ENCODE measurements at places on chromosomes 6 and 20. TPM values are rescaled to one million over a fixed set of nuclear protein-coding genes. Genes with fewer than 3 reads are reported as not detected.

DNA sequence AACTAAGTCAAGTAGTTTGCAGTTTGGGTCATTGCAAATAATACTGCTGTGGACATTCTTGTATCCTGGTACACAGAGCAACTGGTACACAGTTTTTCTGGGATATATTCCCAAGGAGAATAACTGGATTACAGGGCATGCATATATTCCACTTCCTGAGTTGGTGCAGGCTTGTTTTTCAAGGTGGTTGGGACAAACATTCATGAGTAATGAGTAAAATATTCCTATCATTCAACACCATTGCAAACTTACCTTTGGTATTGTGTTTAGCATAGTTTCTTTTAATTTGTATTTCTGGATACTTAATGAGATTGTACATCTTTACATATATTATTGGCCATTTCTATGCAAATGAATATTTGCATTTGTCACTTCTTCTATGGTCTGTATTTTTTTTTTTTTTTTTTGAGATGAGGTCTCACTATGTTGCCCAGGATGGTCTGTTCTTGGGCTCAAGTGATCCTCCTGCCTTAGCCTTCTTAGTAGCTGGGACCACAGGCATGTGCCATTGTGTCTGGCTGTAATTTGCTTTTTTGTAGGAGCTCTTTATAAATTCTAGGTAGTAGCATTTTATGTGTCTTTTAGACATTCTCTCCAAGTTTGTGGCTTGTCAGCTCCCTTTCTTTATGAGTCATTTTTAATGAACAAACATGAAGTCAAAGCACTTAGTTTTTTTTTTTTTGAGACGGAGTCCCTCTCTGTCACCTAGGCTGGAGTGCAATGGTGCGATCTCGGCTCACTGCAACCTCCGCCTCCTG lies 158.7 kb downstream of the SOX4 start:
- H3K4me3 ChIP-seq, result no peak overlapping the region
- H3K4me1 ChIP-seq, result no peaks in the 10 kb centered on the region
- no peaks in the 10 kb centered on the region for H3K36me3 ChIP-seq
- no peak overlapping the region for H3K27ac ChIP-seq

GRCh38 chr6:52992980-52993920 lies 1.8 kb downstream of the GSTA4 start:
- peak overlapping the region; percentile 60 for H3K4me3 ChIP-seq
- H3K27ac ChIP-seq, result peak overlapping the region; percentile 90
- no peaks in the 10 kb centered on the region for H3K4me1 ChIP-seq
- H3K27me3 ChIP-seq, result no peaks in the 10 kb centered on the region

DNA sequence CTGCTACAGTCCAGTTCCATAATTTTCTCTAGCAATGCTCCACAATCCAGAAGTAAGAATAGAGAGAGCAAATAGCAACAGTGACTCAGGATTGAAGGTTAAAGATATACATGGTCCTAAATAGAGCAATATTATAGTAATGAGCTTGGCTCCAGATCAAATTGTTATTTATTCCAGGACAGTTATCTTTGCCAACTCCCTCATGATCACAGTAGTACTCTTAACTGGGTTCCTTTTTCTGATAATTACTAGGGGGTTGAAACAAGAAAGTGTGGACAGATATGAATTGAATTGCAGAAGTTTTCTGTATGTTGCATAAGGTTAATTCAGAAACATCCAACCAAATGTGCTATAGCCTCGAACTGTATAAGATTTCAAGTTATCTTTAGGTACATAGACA lies 11.9 kb downstream of the FAM184A start:
- no peaks in the 10 kb centered on the region for H3K4me1 ChIP-seq
- no peaks in the 10 kb centered on the region for H3K27me3 ChIP-seq
- no peak overlapping the region for H3K27ac ChIP-seq
- DNase-seq, result no peak

- H3K36me3 ChIP-seq, result no peaks in the 10 kb centered on the region
- no peak overlapping the region for H3K4me3 ChIP-seq
- no peak for DNase-seq
These were observed 13.7 kb upstream of the RTF2 start for GRCh38 chr20:56454754-56455153.

DNMT3B gene
- 1.4 TPM for total RNA-seq

SLC35A1 gene
- total RNA-seq, result 24.1 TPM

DNA sequence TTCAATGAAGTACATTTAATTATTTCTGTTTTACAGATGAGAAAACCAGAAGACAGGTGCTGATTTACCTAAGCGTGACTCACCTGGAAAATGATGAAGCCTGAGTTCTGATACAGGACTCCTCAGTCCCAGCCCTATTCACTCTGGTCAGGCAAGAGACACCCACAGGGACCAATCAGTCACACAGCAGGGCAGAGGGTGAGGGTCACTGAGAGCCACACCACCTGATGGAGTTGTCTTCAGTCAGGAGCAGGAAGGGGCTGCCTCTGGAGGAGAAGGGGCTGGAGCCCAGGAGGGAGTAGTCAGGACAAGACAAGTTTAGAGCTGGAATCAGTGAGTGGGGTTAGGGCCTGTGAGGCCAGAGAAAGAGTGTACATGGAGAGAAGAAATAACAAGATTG lies 251.2 kb upstream of the MOCS1 start:
- DNase-seq, result no peak
- no peaks in the 10 kb centered on the region for H3K27me3 ChIP-seq
- H3K36me3 ChIP-seq, result no peaks in the 10 kb centered on the region
- H3K27ac ChIP-seq, result no peak overlapping the region
- peaks cover 5% of the 10 kb centered on the region for H3K4me1 ChIP-seq
- H3K4me3 ChIP-seq, result no peak overlapping the region

SLC17A9 gene
- total RNA-seq, result 5.1 TPM

CHRNA4 gene
- not detected for total RNA-seq

DNAAF9 gene
- total RNA-seq, result 35.0 TPM

- H3K4me1 ChIP-seq, result no peaks in the 10 kb centered on the region
- H3K36me3 ChIP-seq, result peaks cover 41% of the 10 kb centered on the region
- no peak overlapping the region for H3K4me3 ChIP-seq
- DNase-seq, result no peak
- no peaks in the 10 kb centered on the region for H3K27me3 ChIP-seq
These were observed 21.6 kb upstream of the TMEM217 start for GRCh38 chr6:37279366-37280134.

IP6K3 gene
- total RNA-seq, result 3.0 TPM

KCNS1 gene
- 0.21 TPM for total RNA-seq

- H3K4me1 ChIP-seq, result no peaks in the 10 kb centered on the region
- no peaks in the 10 kb centered on the region for H3K27me3 ChIP-seq
- DNase-seq, result no peak
- H3K36me3 ChIP-seq, result no peaks in the 10 kb centered on the region
These were observed 124.6 kb downstream of the EDN3 start for GRCh38 chr20:59424976-59425375.

ANKRD6 gene
- 12.2 TPM for total RNA-seq

PPP1R14C gene
- not detected for total RNA-seq

DNA sequence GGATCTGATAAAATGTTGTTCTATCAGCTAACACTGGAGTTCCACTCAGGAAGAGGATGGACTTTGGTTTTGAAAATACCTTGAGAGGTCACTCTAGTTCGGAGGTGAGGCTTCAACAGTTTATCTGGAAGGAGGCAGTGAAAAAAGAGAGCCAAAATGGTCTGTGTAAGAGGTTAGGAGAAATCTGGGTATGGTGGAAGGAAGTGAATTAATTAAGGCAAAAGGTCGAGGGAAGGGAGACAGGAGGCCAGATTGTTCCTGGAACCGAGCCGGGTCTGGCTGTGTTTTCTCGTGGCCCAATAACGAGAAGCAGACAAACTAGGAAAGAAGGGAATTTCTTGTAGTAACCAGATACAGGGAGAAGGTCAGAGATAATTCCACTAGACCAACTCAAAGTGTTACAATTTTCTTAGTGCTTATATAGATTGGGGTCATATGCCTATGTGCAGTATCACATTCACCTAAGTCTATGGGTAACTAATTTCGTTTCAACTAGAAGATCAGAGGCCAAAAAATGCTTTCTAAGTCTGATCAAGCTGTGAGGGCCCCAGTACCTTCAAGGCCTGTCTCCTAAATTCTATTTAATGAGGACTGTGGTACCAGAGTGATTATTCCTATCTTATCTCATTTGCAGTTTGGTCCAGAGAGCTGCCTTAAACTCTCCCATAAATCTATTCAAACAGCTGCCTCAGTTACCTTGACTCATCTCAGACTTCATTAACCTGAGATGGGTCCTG lies 96.0 kb upstream of the SNX9 start:
- H3K27ac ChIP-seq, result no peak overlapping the region
- peak; percentile 57 for DNase-seq
- no peak overlapping the region for H3K4me3 ChIP-seq
- no peaks in the 10 kb centered on the region for H3K27me3 ChIP-seq
- peaks cover 25% of the 10 kb centered on the region for H3K4me1 ChIP-seq
- no peaks in the 10 kb centered on the region for H3K36me3 ChIP-seq

GRCh38 chr6:160883560-160883959 lies 108.0 kb upstream of the MAP3K4 start:
- no peak overlapping the region for H3K27ac ChIP-seq
- H3K27me3 ChIP-seq, result no peaks in the 10 kb centered on the region
- no peak overlapping the region for H3K4me3 ChIP-seq
- H3K36me3 ChIP-seq, result no peaks in the 10 kb centered on the region
- no peaks in the 10 kb centered on the region for H3K4me1 ChIP-seq

- H3K27me3 ChIP-seq, result no peaks in the 10 kb centered on the region
- H3K4me1 ChIP-seq, result no peaks in the 10 kb centered on the region
- no peaks in the 10 kb centered on the region for H3K36me3 ChIP-seq
- DNase-seq, result no peak
- H3K27ac ChIP-seq, result no peak overlapping the region
These were observed 79.4 kb downstream of the DLL1 start for GRCh38 chr6:170211404-170212025.

GRCh38 chr20:23180451-23180921 lies 94.4 kb upstream of the CD93 start:
- DNase-seq, result peak; percentile 79
- H3K4me1 ChIP-seq, result no peaks in the 10 kb centered on the region
- H3K36me3 ChIP-seq, result no peaks in the 10 kb centered on the region
- no peaks in the 10 kb centered on the region for H3K27me3 ChIP-seq
- H3K4me3 ChIP-seq, result no peak overlapping the region
- peak overlapping the region; percentile 67 for H3K27ac ChIP-seq

GLP1R gene
- 0.20 TPM for total RNA-seq

- no peak for DNase-seq
- H3K4me1 ChIP-seq, result no peaks in the 10 kb centered on the region
- no peaks in the 10 kb centered on the region for H3K27me3 ChIP-seq
- no peak overlapping the region for H3K27ac ChIP-seq
These were observed 138.2 kb upstream of the DTNBP1 start for GRCh38 chr6:15800841-15801617.

SIRPB2 gene
- 28.5 TPM for total RNA-seq

ZNF292 gene
- 44.4 TPM for total RNA-seq

DNA sequence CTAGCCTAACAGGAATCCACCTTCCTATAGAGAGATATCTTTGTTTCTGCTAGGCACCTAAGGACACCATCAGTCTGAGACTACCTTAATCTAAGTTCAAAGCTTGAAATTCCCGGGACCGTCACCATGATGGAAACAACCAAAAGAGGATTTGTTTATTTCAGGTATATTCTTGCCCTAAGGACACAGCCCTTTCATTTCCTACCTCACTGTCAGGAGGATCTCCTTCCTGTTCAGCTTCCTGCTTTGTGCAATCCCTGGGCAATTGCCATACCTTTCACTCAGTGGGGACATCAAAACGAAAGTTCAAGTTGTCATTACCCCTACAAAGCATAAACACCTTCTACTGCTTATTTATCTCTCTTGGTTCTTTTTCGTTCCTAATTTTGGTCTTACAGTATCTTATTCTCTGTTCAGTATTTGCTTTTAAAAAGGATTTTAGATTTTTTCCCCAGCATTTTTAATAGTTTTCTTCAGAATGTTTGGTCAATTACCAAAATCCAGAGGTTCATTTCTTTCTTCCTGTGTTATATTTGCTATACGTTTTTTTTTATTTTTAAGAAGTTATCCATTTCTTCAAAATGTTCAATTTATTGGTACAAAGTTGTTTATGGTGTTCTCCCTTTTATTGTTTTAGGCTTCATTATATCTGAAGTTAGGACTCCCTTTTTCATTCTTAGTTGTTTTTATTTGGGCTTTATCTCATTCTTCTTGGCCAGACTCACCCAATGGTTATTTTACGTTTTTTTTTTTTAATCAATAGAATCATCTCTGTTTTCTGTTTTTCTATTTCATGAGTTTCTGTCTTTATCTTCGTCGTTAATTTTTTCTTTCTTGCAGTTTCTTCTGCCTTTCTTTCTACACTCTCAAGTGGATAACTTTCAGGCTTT lies 13.0 kb upstream of the TBPL1 start:
- DNase-seq, result no peak
- H3K27ac ChIP-seq, result no peak overlapping the region
- H3K36me3 ChIP-seq, result no peaks in the 10 kb centered on the region
- no peak overlapping the region for H3K4me3 ChIP-seq

- no peak for DNase-seq
- no peaks in the 10 kb centered on the region for H3K36me3 ChIP-seq
- H3K4me3 ChIP-seq, result no peak overlapping the region
These were observed 24.0 kb downstream of the CMTR1 start for GRCh38 chr6:37456816-37457560.

- H3K4me1 ChIP-seq, result no peaks in the 10 kb centered on the region
- DNase-seq, result no peak
- H3K36me3 ChIP-seq, result no peaks in the 10 kb centered on the region
- no peak overlapping the region for H3K4me3 ChIP-seq
- peaks cover 9% of the 10 kb centered on the region for H3K27me3 ChIP-seq
These were observed 125.1 kb downstream of the TOX2 start for GRCh38 chr20:44039741-44040140.

CAGE1 gene
- total RNA-seq, result not detected

Data from tibial nerve (tissue), 4 donors.